ENCODE measurements at places on chromosomes 1 and 21.

DNA sequence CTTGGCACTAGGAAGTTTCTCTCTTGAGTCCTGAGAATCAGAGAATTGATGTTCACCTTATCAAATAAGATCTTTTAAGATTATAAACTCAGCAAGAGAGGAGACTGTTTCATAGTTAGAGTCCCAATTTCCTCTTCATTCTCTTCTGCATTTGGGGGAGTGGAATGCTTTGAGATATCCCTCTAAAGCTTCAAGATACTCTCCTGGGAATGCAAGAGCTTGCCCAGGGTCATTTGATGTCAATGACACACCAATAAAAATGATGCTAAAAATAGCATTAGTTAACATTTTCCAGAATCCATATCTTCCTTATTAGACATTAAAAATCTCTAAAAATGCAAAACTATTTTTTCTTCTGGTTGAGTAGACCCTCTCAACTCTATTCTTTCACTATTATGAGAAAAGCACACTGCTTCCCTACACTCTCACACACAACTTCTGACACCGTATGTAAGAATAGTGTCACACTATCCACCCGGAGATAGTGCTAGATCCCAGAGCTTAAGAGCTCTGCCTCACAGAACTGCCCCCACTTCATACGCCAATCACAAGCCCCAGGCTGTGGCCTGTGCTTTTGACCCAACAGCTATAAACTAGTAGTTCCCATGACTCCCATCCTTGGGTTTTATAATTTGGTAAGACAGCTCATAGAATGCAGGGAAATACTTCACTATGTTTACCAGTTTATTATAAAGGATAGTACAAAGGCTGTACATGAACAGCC, 399.9 kb upstream of the RUNX1 start:
- DNase-seq, result no peak

- no peak for DNase-seq
Measured at GRCh38 chr21:34502480-34503106, 9.4 kb downstream of the KCNE1 start.

- no peak for DNase-seq
Measured at GRCh38 chr1:108533351-108534083, 26.4 kb upstream of the EEIG2 start.

- no peak for DNase-seq
Measured at GRCh38 chr1:86370601-86371022, 25.5 kb downstream of the ODF2L start.

- DNase-seq, result no peak
Measured at GRCh38 chr1:158149175-158149574, 31.5 kb upstream of the CD1D start.

GRCh38 chr1:90143591-90143990, 148.7 kb downstream of the ZNF326 start:
- DNase-seq, result no peak

- DNase-seq, result no peak
Measured at GRCh38 chr1:219927956-219928790, at the start of gene SLC30A10. SLC30A10 (minus strand) TSS chr1:219928557; CDS start chr1:219928440, 117 bp downstream.

DNA sequence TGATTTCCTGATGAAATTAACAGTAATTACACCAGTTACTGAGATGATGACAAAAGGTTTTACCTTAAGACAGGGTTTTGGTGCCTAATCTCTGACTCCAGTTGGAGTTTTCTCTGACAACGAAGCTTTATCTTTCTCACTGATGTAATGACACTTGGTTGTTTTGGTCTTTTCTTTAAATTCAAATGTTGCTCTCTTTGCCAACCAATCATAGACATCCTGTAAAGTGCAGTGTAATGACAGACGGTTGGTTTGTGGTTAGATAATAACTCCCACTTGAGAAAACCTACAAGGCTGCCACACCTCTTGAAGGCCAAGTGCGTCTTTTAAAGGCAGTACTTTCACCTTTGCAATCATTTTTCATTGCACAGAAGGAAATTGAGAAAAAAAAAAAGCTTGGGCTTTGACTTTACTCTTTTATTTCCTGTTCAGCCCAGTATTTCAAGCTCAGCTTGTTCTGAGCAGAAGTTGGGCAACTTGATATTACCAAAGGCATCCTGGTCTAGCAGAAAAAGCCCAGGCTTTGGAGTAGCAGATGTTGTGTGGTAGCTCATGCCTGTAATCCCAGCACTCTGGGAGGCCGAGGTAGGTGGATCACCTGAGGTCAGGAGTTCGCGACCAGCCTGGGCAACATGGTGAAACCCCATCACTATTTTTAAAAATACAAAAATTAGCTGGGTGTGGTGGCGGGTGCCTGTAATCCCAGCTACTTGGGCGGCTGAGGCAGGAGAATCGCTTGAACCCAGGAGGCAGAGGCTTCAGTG, 14.9 kb downstream of the PDIK1L start:
- peak; percentile 45 for DNase-seq

- no peak for DNase-seq
Measured at GRCh38 chr1:108708691-108709660, 3.7 kb upstream of the FNDC7 start.

- DNase-seq, result peak; percentile 18
Measured at GRCh38 chr1:7752512-7753417, 18.3 kb upstream of the VAMP3 start.

- DNase-seq, result no peak
Measured at GRCh38 chr21:41170859-41171609, 3.1 kb downstream of the BACE2 start.

- DNase-seq, result no peak
Measured at GRCh38 chr1:153343040-153343681, 5.5 kb downstream of the PGLYRP4 start.

DNA sequence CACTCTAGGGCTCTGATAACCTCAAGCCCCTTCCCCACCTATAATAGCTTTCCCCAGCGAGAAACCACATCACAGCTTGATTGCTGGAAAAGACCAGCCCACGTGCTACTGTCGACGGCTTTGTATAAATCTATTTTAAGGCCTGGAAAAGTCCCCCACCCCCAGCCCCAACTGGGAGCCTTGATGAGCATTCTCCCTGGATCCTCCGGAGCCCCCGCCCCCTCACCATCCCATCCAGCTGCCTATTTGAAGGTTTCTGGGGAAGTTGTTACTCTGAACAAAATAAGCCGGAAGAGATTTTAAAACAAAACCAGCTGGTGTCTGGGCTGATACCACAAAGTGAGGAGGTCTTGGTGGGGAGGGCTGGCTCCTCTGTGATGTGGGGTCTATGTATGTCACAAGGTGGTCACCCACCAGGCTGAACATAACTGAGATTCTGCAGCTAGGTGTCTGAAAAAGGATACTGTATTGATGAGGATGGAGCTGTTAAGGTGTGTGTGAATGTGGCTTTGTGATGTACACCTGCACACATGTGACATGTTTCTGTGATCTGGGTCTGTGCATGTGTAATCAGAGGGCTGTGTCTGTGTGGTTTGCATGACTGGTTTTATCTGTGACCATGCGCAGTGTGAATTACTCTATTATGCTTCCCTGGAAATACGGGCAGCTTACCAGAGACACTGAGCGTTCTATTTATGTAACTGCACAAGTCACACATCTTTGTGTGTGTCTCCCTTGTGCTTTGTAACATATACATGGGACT, 25.0 kb downstream of the RIMS3 start:
- DNase-seq, result no peak

DNA sequence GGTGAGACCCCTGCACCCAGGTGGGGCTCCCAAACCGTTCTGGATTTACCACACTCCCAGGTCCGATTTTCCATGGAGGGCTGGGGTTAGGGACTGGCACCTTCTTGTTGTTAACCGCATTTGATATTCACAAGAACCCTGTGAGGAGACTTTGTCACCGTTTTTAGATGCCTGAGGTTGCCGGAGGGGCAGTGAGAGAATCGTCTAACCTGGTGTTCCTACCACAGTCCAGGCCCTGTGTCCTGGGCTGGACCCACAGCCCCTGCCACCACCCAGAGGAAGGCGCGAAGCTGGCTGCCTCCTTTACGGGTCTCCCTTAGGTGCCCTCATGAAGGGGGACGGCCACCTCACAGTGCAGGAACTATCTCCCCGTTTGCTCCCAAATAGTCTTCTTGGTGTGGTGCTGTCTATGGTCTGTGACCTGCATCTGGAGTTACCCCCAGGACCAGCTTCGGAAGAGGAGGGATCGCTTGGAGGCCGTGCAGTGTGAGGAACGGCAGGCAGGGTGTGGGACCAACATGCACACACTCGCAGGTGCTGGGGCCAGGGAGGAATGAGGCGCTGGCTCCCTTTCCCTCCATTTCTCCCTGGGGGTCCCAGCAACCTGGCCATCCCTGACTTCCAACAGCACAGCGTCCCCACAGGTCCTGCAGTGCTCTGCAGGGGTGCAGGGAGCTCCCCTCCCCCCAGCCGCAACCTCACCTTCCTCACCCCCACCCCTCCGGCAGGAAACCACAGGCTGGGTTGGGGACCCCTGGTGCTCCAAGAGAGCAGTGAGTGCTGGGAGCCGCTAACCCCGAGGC, 7.0 kb downstream of the SIM2 start:
- DNase-seq, result no peak

GRCh38 chr1:239861985-239862384, 229.7 kb upstream of the FMN2 start:
- no peak for DNase-seq

- DNase-seq, result no peak
Measured at GRCh38 chr1:84060781-84061180, 61.8 kb upstream of the TTLL7 start.

DNA sequence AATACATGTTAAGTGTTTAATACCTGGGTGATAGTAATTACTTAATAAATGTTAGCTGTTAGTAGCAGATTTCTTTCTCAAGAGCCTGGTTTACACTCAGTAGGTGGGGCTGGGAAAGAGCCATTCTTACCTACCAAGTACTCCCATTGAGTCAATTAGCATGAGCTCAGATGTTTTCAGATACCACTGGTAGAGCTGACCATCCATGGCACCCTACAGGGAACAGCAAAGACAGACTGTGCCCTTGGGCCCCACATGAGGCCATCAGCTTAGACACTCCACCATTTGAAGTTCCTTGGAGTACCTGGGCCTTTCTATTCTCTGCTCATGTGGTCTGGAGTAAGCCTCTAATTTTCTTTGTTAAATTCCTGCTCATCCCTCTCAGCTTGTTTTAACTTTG, 179.3 kb downstream of the CACNA1E start:
- no peak for DNase-seq

GRCh38 chr21:19228226-19228625, 824.6 kb upstream of the TMPRSS15 start:
- DNase-seq, result no peak

All from SK-N-MC (cell line).